ENCODE measurements at places on chromosomes 7 and 10.

- DNase-seq: no peak
These were observed 232.1 kb upstream of the NPVF start for GRCh38 chr7:25460433-25460832.

- peak; percentile 18 for DNase-seq
These were observed 40.7 kb downstream of the TARP start for GRCh38 chr7:38232502-38233366.

DNA sequence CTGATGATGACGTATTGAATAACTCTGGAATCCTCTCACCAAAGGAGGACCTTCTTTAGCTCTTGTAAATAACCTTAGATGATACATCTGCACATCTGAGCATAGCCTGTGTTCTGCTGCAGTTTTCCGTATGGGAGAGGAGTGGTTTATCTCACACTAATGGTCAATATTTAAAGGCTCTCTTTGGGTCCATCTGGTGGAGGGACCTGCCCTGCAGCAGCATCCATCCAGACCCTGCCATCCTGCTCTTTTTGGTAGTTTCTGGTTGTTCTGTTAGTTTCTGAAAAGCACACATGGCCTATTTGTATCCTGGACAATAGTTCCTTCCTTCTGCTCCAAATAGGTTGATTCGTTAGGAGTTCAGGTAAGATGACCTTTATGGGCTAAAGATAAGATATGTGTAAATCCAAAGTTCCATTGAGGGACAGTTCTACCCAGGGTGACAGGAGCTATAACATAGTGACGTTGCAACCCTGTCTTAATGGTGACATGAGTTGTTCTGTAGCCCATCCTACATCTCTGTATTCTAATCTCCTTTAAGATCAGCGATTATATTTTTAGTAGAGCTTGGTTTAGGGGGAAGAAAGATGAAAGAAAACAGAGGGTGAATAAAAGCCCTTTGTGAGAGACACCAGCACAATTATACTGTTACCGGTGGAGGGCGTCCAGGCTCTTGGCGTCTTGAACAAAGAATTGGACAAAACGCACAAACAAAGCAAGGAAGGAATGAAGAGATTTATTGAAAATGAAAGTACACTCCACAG is 60.0 kb upstream of the KLF14 start:
- no peak for DNase-seq

DNA sequence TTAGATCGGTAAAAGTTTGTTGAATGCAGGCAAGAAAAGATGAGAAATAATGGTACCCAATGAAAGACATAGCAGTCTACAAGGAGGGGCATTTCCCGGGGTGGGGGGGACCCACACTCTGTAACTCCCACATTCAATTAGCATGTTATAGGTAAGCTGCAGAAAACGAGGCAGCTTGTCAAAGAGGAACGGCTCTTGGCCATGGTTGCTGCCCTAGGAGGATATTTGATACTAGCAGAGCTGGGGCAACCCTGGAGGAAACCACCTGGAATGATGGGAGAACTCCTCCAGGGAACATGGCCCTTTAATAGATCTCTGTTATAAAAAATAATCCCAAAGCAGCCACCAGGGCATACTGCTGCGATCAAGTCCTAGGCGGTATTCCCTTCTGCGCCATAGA is 98.5 kb downstream of the EGFR start:
- no peak for DNase-seq

DNA sequence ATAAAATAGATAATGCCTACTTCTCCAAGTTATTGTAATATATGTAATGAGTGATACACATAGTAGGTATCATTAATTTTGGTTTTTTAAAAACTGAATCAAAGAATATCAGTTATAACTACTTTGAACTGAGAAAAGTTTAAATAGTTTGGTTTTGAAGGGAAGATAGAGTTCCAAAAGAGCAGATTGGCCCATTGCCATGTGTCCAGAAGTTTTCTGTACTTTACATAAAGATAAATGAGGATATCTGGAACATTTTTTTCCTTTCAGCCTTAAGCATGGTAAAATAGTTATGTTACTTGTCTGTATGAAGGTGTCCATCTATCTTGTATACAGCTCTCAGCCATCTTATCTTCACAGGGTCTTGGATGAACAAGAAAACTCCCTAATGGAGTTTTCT is 97.9 kb upstream of the MXI1 start:
- DNase-seq: no peak

DNA sequence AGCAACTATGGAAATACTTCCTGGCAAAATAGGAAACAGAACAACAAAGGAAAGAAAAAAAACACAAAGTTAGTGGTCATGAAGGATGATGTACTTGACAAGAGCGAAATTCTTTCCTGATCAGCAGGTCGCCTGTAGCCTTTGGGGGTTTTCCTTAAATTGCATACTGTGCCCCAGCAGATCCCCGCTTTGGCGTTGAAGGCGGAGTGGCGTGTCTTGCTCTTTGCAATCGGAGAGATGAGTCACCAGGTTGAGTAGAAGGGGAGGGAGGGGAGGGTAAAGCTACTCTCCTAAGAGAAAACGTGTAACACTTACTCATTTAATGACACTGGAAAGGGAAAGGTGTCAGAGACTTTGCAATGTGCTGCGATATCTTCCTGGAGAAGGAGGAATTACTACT is 587.2 kb downstream of the SORCS1 start:
- no peak for DNase-seq

DNA sequence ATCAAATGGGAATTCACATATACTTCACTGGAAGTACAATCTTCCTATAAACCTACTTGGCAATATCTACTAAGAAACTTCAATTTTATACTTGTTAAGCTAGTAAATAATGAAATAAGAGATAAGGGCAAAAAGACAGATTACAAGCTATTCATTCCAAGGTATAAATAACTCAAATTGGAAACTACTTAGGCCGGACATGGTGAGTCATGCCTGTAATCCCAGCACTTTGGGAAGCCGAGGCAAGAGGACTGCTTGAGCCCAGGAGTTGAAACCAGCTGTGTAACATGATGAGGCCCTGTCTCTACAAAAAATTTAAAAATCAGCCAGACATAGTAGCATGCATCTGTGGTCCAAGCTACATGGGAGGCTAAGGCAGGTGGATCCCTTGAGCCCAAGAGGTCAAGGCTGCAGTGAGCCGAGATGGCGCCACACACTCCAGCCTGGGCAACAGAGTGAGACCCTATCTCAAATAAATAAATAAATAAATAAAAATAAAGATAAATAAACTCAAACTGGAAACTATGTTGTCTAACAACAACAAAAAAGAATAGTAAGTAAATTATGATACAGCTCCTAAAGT is 37.6 kb downstream of the ARHGAP21 start:
- no peak for DNase-seq

All from activated CD4-positive, CD25-positive, alpha-beta regulatory T cell (primary cell).